AG04449 (cell line): ENCODE measurements at places on chromosomes 6 and 20.

DNA sequence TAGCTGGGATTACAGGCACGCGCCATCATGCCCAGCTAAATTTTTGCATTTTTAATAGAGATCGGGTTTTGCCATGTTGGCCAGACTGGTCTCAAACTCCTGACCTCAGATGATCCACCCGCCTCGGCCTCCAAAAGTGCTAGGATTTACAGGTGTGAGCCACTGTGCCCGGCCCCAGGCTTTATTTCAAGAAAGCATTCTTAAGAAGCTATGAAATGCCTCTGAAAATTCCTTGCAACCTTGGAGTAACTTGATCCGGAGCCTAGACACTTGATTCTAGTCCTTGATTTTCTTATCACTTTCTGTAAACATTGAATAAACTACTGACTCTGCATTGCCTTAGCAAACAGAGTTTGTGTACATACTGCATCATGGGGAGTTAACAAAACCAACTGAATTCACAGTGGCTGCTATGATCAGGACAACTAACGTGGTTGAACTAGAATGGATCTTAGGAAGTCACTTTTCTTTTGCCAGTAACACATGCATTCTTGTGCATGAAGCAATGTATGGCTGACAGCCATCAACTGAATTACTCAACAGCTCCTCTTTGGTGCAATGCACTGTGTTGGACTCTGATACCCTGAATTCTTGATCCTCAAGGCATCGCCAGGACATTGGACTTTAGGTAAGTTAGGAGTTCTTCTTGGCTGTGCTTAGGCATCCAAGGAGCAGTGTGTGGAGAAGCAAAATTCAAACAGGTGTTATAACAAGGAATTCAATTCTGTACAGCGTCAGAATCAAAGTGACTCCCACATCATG, 102.8 kb upstream of the TMEM170B start:
- peak; percentile 56 for DNase-seq

- DNase-seq = peak; percentile 37
These were observed 59.9 kb downstream of the MACROD2 start for GRCh38 chr20:14055127-14055742.

GRCh38 chr20:58944610-58945009, 36.4 kb upstream of the NELFCD start:
- DNase-seq = no peak

GRCh38 chr6:161133963-161134362, 139.9 kb downstream of the AGPAT4 start:
- DNase-seq = no peak

- no peak for DNase-seq
These were observed 23.1 kb upstream of the MRGBP start for GRCh38 chr20:62772990-62773844.

GRCh38 chr20:20216941-20217340, 151.0 kb upstream of the INSM1 start:
- no peak for DNase-seq

DNA sequence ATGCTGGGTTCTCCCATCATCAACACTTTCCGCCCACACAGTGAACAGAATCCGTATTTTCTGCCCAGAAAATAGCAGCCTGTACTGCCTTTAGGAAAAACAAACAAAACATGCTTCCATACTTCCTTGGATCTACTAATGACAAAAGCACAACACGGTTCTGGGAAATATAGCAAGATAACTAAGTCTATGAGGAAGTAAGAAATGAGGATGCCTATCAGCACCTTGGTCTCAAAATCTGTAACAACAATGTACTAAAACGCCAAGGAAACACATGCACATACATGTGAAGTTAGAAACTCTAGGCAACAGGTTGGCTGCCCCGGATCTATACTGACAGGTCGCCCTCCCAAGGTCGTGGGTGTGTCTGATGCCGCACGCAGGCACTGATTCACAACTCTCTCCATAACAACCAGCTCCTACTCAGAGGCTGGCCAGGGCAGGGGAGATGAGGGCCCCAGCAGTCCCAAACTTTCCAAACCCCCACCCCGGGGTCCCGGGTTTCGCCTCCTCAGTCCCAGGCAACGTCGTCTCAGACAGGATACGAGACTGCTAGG, 710 bp downstream of the BTBD9 start:
- DNase-seq = no peak

- no peak for DNase-seq
These were observed 43.7 kb upstream of the PMEPA1 start for GRCh38 chr20:57753332-57754164.

DNA sequence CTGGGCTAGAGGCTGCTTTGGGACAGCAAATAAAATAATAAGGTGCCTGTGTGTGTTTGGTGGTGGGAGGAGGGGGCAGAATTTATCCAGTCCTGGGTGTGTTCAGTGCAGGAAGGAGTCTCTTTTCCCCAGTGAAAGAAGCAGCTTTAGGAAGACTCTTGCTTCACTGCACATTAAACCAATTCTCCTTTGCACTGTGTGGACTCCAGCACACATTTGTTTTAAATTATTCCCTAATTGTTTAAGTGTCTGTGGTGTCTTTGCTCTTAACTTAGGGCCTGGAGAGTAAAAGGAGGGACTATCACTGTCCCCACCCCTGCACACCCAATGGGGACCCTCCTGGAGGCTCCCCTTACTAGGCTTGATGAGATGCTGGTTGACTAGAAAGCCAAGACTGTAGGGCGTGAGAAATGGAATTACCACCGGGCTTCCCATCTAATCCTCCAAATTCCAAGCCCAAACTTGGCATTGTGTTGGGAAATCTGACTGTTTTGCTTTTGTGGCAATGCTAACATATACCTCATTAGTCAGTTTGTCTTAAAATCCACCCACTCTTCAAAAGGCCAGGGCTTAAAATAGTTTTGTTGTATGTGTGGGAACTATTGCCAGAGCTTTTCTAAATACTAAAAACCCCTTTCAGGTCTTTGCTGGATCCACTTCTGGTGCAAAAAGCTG, 13.5 kb upstream of the DAAM2 start:
- DNase-seq = peak; percentile 38

DNA sequence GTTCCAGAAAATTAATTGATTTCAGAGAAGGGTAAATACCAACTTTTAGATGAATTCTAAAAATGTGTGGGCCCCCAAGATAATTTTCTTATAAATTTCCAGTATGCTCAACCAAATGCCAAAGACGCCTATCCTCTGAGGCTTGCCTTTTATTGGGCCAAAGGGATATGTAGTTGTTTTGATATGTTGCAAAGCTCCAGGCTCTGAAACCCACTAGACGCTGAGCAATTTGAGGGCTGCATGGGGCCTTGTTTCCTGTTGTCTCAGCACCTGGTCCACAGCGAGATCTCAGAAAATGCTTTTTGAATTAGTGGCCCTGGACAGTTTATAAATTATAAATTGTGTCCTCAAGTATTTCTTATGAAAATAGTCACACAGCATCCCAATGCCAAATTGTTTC, 397.2 kb downstream of the SAMD5 start:
- peak; percentile 24 for DNase-seq

DNA sequence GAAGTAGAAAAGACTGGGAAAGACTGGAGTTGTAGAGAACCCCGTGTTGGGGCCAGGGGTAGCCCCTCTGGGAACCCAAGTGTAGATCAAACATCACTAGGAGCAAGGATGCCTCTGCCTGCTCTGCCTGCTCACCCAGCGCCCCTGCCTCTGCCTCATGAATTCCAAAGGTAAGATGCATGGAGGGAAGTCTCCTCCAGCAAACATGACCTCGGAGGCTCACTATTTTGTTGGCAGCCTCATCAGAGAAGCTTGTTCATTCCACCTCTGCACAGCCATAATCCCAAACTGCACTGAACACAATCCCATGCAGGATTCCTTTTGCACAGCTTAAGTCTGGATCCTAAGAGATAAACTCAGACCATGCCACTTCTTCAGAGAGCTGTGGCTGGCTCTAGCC, 4.9 kb downstream of the FRS3 start:
- DNase-seq = peak; percentile 29

GRCh38 chr6:52759085-52759484, 4.2 kb downstream of the GSTA2 start:
- DNase-seq = no peak

- DNase-seq = no peak
These were observed 89.6 kb downstream of the TMEM242 start for GRCh38 chr6:157233686-157234085.

DNA sequence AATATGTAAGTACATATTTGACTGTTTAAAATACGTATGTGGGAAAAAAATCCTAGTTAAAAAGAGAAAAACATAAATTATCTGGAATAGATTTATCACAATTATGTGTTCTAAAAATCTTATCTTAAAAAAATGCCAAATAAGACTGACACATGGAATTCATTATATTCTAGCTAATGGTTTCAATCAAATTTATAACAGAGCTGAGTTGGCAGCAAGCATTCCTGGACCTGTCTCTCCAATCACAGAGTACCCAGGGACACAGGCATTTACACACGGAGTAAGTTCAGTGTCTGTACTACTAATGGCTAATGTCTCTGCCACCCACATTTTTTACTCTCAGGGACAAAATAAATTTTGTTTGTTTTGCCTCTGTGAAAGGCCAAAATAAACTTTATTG, 122.3 kb downstream of the RPS12 start:
- no peak for DNase-seq

GRCh38 chr6:30618270-30618797, 694 bp downstream of the MRPS18B start:
- DNase-seq = no peak

GRCh38 chr6:2477666-2478065, 232.3 kb upstream of the GMDS start:
- no peak for DNase-seq

DNA sequence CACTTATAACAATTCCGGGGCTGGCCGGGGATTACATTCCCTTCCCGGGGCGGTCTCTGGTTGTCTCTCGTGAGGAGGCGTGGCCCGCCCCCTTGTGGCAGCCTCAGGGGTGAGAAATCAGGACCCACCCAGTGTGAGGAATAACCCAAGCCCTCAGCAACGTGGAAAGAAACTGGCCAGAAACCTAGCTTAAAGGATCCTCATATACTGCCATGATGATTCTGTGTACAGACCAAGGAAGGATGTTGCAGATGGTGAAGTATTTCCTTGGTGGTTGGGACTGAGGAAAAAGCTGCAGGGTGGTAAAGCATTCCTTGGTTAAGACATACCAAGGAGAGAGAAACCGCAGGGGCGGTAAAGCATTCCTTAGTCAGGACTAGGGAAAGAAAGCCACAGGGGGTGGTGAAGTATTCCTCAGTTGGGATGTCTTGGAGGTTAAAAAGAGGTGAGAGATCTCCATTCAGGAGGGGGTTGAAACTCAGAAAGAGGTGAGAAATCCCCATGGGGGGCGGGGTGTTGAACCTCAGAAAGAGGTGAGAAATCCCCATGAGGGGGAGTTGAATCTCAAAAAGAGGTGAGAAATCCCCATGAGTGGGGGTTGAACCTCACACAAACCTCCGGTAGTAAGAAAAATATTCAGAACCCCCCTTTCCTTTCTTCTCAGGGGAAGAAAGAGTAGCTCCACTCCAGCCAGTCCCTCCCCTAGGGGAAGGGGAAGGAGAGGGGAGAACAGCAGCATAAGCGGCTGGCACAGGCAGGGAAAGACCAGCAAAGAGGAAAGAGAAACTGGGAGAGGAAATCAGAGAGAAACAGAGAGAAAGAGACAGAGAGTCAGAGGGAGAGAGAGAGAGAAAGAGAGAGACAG, 238.1 kb downstream of the RNGTT start:
- peak; percentile 82 for DNase-seq

DNA sequence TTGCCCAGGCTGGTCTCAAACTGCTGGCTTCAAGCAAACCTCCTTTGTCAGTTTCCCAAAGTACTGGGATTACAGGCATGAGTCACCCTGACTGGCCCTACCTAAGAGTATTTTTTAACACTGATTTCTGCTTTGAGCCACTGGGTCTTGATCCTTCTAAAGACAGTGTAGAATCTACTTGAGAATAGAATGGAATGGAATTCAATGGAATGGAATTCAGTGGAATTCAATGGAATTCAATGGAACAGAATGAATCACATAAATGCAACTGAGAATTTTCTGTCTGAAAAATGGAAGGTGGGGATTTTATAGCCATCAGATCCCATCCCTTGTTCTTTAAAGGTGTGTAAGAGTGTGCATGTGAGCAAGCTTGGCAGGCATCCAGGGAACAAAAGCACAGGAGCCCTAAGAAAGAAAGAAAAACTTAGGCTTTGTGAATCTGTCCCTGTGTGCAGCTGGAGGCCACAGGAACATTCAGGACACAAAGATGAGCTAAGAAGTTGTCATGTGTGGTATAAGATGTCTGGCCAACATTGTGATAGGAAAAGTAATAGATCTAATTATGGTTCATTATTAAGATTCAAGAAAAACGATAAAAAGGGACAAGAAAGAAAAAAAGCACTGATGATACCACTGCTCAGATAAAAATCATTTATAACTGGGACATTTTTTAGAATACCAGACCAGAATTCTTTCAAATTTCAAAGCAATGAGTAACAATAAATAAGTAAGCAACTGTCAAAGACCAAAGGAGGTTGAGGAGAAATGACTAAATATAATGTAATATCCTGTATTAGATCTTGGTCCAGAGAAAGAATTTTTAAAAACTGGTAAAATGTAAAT, 681.0 kb upstream of the GJE1 start:
- DNase-seq = no peak

DNA sequence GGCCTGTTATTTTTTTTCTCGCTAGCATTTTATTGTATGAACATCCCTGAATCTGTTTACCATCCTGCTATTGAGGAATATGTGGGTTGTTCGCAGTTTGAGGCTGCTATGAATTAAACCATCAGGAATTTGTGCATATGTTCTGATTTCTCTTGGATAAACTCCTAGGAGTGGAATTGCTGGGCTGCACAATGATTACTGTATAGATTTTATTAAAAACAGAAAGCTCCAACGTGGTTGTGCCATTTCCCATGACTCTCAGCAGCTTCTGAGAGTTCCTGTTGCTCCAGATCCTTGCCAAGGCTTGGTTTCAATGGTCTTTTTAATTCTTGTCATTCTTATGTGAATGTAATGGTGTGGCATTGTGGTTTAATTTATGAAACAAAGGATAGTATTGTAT, 75.1 kb downstream of the EDN3 start:
- DNase-seq = no peak

GRCh38 chr20:12775041-12775440, 233.7 kb upstream of the SPTLC3 start:
- no peak for DNase-seq

DNA sequence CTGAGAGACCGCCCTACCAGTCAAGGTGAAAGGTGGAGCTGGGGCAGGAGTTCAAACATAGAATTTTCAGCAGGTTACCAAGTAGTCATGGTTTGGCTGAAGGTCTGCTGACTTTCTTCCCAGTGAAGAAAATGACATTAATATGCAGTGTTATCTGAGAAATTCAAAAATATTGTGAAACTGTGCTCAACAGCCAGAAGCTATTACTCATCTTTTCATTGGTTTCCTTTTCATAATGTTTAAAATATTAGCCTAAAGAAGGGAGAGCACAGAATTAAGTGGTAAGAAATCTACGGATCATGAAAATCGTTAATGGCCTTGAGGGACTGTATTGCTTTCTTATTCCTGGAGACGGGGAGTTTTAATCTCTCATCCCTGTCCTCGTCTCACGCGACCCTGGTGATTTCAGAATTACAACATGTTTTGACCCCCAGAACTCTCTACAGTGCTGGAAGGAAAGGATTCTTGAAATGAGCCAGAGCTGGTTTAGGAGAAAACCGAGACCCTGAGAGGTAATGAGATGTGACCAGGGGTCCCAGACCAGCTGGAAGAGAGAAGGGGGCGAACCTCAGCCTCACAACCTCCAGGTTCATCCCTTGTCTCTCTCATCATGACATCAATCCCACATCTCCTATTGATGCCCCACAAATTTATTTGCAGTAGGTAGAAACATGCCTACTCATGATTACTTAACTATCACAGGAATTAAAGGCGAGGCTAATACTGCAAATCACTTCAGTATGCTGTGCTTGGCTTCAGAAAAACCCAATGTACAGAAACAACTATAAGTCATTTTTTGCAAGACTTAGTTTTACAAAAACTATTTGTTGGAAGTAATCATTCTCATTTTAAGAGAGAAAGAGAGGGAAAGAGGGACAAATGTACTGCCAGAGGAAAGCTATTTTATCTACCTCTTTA, 209.5 kb downstream of the FNDC1 start:
- no peak for DNase-seq
